Mesangial cell (primary cell): ENCODE measurements at places on chromosomes 11 and 22. TPM values are rescaled to one million over a fixed set of nuclear protein-coding genes. Genes with fewer than 3 reads are reported as not detected.

The MS4A3 gene
- not detected in 2 replicates for total RNA-seq

The MMP7 gene
- total RNA-seq: 43.3 and 509 TPM in 2 replicates

The CD44 gene
- 104 and 320 TPM in 2 replicates for total RNA-seq

The C11orf42 gene
- total RNA-seq: not detected in 2 replicates

The SLC22A6 gene
- not detected in 2 replicates for total RNA-seq

The DGCR6 gene
- total RNA-seq: 0.33 and 1.1 TPM in 2 replicates

The CARNS1 gene
- total RNA-seq: 0.33 and 7.5 TPM in 2 replicates

The EFCAB6 gene
- 0.25 and 0.65 TPM in 2 replicates for total RNA-seq
